ENCODE measurements at places on chromosomes 13 and 19.

DNA sequence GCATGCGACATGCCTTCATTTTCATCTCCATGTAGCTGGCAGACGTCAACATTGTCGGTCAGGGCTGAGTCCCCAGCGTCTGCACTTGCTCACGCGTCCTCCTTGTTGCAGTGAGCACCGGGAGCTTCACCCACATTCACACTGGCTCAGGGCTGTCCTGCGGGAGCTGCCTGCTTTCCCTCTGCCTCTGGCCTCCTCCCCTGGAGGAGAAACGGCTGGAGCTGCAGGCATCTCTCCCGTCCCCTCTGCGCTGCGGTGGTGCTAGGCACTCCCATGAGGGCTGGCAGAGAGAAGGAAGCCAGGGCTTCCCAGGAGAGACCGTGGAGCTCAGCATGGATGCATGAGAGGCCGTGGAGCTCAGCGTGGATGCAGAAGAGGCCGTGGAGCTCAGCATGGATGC is 18.4 kb upstream of the TMEM255B start:
- DNase-seq: no peak

DNA sequence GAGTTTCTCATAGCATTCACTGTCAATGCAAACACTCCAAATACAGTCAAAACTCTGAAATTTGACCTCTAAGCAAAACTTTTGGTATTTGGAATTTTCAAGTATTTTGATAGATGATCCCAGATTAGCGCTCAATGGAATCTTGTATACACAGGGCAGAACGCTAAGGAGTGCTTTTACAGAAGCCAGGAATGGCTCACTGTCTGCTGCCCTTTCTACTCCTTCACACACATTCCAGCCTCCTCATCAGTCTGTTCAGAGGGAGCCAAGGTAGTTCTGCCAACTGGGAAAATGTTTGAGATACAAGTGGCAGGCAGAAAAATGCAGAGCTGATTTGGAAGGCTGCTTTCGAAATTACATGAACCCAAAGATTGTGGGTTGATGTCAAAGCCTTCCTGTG is 4.4 kb upstream of the STARD13 start:
- DNase-seq: no peak

GRCh38 chr19:46014534-46014933 is 8.3 kb downstream of the PGLYRP1 start:
- DNase-seq: no peak

DNA sequence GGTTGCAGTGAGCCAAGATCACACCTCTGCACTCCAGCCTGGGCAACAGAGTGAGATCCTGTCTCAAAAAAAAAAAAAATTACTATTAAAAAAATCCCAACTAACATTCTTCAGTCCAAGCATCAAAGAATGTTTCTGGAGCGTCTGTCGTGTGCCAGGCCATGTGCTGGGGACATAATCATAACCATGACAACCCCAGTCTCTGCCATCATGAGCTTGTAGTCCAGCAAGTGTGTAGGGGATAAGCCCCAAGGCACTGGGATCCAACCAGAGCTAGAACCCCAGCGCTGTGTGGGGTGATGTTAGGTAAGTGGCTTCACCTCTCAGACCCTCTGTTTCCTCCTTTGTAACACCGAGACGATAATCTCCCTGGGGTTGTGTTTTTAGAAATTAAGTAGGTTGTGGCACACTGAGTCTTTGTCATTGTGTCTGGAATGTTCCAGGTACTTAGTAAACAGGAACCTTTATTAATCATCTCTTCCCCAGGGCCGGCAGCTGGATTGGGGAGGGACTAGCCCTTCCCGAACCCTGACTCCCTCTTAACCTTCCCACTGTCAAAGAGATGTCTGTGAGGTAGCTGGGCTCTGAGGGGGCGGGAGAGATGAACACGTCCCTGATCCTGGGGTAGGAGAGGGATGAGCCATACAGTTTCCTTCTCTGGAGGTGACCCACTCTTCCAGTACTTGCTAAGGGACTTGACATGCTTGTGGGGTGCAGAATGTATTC is 5.2 kb downstream of the ITPKC start:
- DNase-seq: no peak

DNA sequence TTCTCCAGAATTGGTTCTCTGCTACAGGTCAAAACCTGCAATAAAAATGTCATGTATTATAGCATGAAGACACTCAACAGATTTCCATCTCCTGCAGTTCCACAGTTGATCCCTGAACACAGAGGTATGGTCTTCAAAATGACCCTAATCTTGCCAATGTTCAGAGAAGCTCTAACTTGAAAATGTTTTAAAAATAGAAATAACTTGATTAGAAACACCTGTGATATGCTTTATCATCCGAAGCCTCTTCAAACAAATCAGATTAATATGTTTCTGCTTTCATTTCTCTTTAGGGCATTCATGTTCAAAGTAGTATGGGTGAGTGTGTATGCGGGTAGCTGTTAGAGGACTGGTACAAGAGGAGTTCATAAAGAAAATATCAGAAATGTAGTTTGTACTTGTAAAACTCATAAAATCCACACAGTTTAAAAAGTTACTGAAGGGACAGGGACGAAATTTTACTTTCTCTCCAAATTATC is 60.4 kb downstream of the KCNRG start:
- peak; percentile 20 for DNase-seq

DNA sequence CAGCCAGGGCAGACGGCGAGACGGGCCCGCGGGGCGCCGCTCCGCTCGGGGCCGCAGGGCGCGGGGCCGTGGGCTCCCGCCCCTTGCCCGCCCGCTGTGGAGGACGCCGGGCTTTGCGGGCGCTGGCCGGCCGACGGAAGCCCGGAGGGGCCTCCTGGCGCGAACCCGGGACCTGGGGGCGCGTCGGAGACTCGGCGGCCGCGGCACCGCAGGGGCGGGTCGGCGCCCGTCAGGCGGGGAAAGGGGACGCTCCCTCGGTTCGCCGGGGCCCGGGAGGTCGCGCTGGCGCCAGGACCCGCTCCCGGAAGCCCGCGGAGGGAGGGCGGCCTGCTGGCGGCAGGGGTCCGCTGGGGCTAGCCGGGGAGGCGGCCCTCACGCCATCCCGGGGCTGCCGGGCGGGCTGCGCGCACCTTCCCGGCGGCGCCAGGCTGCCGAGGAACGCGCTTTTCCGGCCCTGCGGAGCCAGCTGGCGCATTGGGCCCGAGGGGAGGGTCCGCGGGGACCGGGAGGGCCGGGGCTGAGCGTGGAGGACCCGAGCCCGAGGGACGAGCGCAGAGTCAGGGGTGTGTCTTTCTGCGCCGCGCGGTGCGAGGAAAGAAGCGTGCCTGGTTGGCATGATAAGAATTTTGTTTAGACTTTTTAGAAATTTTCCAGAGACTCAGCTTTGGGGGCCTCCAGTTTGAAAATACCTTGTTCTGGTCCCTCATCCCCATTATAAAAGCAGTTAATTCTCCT is 511 bp downstream of the GARRE1 start:
- DNase-seq: peak; percentile 69

- DNase-seq: peak; percentile 5
Observed at GRCh38 chr19:7013678-7014077, 7.6 kb downstream of the MBD3L2B start.

- DNase-seq: peak; percentile 40
Observed at GRCh38 chr19:48393559-48394330, at the start of gene GRIN2D. Gene GRIN2D (plus strand): TSS chr19:48393668. CDS start chr19:48398393, 4,725 bp downstream.

GRCh38 chr13:106534639-106535551 is 567 bp downstream of the EFNB2 start:
- DNase-seq: peak; percentile 58

- DNase-seq: no peak
Observed at GRCh38 chr13:71626421-71627117, 240.4 kb downstream of the DACH1 start.

- no peak for DNase-seq
Observed at GRCh38 chr13:41811588-41812021, 149.3 kb downstream of the VWA8 start.

DNA sequence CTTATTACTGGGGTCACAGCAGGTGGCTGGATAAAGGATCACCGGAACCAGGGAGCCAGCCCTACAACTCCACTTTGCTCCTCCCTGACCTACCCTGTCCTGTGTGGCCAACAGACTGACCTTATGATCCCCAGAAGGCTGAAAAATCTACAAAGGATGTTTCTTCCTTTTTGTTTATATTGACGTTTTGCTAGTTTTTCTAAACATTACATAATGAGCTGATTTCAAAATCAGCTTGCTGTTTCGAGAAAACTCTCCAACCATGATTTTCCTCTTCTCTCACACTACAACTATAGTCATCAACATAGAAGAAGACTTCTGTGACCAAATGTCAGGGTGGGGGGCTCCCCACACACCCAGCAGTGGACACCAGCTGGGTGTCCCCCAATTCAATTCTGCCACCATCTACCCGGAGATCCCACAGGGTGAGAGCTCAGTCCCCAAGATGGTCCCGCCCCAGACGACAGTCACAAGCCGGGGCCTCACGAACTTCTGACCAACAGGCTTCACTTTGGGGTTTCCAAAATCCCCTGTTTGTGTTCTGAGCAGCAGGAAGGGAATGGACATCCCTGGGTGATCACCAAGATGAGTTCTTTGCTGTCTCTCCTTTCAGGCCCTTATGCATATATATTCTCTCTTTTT is 35.0 kb downstream of the ZNF536 start:
- no peak for DNase-seq

- no peak for DNase-seq
Observed at GRCh38 chr13:75479102-75479740, 2.7 kb downstream of the TBC1D4 start.

DNA sequence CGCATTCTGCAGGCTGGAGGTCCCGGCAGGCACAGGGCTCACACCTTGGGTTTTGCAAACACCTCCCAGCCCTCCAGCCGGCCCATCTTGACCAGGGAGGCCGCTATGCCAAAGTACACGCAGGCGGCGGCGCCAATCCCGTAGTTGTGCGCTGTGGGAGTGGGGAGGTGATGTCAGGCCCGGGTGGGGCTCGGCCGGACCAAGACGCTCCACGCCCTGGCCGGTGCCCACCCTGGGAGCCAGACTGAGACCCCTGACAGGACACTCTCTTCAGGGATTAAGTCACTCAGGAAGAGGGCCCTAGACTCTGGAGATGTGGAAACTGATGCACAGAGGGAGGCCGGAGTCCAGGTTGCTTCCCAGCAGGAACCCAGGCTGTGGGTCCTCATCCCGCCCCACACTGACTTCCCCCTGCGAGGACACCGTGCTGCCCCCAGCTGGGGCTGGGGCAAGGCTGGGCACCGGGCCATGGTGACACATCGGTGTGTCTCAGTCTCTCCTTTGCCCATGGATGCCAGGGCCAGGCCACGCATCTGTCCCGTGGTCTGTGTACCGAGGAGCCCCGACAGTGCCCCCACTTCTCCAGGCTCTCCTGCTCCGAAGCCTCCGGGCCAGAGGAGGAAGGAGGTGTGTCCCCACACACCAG is 8.8 kb downstream of the NDUFA11 start:
- no peak for DNase-seq

DNA sequence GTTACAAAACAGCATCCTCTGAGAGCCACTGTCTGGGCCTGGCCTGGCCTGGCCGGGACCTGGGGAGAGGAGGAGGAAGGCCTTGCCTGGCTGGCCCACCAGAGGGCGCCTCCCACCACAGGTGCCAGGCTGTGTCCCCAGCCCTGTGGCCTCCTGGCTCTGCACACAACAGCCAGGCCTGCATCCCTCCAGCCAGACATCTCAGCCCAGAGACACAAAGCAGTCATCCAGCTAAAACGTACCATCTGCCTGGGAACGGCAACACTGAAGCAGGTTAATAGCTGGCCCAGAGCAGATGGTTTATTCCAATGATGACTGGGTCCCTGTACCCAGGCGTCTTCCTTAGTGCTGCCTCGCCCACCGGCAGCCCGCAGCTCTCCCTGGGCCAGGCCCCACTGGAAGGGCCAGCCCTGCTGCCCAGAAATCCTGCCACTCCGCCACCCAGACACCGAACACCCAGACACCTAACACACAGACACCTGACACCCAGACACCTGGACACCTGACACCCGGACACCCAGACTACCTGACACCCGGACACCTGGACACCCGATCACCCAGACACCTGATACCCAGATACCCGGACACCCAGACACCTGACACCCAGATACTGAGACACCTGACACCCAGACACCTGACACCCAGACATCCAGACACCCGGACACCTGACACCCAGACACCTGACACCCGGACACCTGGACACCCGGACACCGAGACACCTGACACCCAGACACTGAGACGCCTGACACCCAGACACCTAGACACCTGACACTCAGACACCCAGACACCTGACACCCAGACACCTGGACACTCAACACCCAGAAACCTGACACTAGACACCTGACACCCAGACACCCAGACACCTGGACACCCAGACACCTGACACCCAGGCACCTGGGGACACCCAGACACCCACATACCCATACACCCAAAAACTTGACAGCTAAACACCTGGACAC is 20.1 kb downstream of the C19orf12 start:
- DNase-seq: peak; percentile 87

DNA sequence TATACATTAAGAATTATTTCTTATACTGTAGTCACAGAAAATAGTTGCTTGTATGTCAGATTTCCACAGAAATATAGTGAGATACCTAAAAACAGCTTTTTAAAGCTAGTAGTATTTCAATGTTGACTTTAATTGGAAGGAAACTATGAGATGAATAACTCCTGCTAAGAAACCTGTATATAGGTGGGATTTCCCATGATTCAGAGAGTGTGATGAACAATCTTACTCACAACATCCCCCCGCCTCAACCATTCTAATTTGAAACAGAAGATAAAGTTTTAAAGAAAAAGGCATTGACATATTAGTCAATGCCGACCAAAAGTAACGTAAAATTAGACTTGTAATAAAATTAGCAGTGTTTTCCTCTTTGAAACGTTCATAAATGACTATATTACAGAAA is 1.4 kb upstream of the MIR17HG start:
- no peak for DNase-seq

DNA sequence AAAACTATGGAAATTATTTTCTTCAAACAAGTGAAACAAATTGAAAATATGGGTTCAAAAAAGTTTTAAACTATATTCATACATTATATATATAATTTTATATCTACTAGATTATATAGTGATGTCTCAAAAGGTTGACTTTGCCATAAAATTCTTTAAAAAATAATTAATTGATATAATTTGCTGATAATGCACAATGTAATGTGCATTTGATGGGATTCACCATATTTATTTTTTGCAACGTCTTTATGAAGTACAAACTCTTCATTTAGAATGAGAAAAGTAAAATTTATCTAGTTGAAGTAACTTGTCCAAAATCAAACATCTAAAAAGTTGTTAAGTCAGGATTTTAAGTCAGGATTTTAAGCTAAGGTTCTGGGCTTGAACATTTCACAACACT is 1954.5 kb upstream of the PCDH20 start:
- no peak for DNase-seq
